ENCODE measurements at places on chromosomes 4 and X.

- no peak for DNase-seq
These were observed 34.8 kb upstream of the SPANXD start for GRCh38 chrX:141733371-141733770.

- DNase-seq: no peak
These were observed 8.5 kb downstream of the MXD4 start for GRCh38 chr4:2253160-2254084.

GRCh38 chrX:132004728-132005127 lies 18.4 kb upstream of the STK26 start:
- no peak for DNase-seq

DNA sequence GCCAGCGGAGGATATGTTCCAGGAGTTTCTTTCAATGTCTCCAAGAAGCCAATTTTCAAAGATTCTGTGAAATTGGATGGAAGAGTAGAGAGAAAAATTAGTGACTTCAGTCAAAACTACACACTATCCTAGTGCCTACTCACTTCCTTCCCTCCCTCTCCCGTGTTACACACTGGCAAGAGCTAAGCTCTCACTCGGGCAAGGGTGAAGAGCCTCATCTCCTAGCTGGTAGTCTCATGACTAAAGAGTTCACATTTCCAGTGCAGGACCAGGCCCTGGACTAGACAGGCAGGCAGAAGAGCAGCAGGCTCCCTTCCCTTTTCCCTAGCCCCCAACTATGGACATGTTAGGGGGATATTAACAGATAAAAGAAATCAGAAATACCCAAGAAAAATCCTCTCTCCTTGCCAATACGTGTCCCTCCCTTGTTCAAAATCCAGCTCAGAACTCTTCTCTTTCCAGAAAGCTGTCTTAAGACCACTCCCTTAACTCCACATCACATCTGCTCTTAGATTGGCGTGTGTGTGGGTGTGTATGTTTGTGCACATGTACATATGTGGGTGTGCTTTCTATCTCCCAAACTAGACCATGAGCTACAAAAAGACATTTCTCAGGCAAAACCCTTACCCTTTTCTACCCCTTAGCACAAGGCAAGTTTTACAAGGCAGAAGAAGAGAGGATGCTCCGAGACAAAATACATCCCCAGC lies 29.9 kb downstream of the ZDHHC9 start:
- DNase-seq: no peak

DNA sequence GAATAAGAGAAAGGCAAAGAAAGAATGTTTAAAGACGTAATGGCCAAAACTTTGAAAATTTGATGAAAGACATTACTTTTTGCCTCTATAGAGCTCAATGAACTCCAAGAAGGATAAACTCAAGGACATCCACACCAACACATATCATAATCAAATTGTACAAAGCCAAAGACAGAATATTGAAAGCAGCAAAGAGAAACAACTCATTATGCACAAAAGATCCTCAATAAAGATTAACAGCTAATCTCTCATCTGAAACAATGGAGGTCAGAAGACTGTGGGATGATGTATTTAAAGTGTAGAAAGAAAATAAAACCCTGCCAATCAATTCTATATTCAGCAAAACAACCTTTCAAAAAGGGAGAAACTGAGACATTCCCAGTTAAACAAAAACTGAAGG lies 129.1 kb upstream of the TEX13D start:
- no peak for DNase-seq

DNA sequence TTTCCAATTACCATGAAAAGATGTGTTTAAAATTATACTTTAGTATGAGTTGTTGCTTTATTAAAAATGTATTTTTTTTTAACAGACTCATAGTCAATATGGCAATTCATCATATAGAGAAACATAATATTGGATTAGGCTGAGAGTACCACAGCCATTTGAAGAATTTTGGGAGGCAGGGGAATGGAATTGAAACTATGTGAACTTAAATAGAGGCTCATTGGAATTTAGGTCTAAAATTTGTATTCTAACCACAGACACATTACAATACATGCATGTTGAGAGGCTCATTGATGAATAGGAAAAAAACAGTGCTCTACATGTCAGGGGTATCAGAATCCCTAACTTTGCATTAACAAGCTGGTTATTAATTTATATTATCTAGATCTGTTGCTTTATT lies 269.6 kb downstream of the DKK2 start:
- DNase-seq: no peak

- DNase-seq: peak; percentile 45
These were observed 36.3 kb downstream of the SULT1E1 start for GRCh38 chr4:69823481-69824186.

- DNase-seq: no peak
These were observed 305.9 kb downstream of the IDS start for GRCh38 chrX:149198980-149199732.

DNA sequence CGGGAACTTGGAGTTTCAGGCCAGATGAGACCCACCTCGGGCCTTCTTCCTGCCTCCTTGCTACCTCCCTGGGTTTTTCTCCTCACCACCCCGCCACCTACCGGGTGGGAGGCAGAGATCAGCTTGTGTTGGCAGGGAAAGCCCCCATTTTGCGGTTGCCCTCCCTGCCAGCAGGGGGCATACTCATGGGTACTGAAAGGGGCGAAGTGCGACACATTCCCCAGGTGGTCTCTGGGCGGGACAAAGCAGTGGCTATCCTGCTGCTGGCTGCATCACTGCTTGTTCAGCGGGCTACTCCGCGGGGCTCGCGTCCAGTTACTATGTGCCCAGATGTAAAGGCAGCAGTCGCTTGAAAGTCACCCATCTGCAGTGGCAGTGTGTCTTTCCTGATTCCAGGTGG lies 330.3 kb downstream of the PDHA2 start:
- no peak for DNase-seq

GRCh38 chr4:80097400-80098177 lies 24.6 kb upstream of the ANTXR2 start:
- DNase-seq: no peak

DNA sequence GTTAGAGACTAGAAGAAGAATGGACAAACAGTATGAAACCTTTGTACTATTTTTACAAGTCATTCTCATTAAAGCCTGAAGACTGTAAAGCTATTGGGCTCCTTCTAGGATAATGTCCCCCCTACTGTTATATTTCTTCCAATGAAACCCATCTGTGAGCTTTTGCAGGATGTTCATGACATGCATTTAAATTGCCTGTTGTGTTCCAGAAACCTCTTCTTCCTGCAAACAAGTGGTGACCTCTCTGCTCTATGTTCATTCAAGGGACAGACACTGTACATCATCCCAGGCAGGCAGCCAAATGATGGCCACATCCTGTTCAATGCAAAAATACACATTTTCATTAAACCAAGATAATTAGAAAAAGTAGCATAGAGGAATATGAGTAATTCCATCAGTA lies 128.0 kb downstream of the C4orf33 start:
- no peak for DNase-seq

GRCh38 chrX:68072041-68072440 lies 361.3 kb downstream of the OPHN1 start:
- DNase-seq: no peak

GRCh38 chr4:29151584-29151983 lies 1568.6 kb upstream of the PCDH7 start:
- no peak for DNase-seq

GRCh38 chrX:154458116-154458953 lies at the start of gene PLXNA3:
Gene PLXNA3, plus strand, starts transcription at chrX:154458281. Its CDS starts 1,903 bp downstream, at chrX:154460184.
- DNase-seq: peak; percentile 77
